ENCODE measurements at places on chromosomes 2 and 18.

- no peak for DNase-seq
Observed at GRCh38 chr18:70641156-70641775, 352.4 kb downstream of the SOCS6 start.

GRCh38 chr2:189261431-189261841 lies 81.9 kb upstream of the COL5A2 start:
- no peak for DNase-seq

DNA sequence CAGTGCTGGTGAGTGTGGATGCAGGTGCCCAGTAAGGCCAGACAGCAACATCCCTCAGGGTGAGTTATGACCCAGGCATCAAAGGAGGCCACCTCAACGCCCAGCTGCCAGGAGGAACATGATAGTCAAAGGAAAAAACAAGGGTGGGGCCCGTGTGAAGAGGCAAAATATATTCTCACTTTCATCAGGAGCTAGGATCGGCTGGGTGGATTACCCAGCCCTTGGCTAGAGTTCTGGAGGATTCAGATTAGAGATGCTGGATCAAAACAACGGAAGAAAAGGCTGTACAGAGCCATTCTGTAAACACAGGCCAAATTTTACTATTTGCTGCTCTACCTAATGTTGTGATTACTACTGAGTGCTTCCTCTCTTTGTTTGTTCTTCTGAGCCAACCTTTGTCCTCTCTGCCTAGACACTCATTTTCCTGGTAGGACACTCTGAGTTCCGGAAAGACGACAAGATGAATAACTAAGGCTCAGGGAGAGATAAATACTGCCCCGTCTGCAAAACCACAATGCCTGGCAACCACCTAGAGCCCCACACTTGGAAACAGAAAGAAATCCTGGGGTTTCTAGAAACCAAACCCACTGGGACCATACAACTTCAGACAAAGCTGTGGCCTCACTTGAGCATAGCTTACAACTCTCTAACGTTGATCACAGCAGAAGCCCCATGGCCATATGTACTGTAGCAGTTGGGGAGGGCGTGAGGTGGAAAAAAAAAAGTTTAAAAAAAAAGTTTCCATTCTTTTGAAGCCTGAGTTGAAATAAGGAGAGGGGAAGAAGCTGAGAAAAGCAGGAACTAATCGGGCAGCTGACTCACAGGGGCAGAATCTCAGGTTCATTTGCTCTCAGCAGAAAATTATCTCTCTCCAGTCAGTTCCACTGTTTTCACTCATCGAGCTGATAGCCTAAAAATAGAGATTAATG lies 17.8 kb upstream of the PMAIP1 start:
- no peak for DNase-seq

GRCh38 chr2:88549616-88550292 lies 77.5 kb downstream of the EIF2AK3 start:
- DNase-seq = no peak

DNA sequence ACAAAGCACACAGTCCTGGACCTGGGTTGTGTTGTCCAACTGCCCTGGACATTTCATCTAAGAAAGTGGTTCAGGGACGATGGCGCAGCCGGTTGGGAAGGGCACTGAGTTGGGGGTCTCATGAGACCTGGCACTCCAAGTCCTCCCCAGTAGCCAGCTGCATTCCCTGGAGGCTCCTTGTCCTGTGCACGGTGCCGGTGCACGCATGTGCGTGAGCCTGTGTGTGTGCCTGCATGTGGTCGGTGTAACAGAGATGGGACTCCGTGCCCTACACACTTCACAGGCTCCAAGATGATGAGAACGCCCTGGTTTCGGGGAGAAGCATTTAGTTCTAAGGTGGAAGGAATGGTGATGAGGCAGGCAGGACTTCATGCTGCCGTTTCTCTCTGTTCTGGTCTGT lies 124.9 kb upstream of the PXDN start:
- no peak for DNase-seq
